ENCODE measurements at places on chromosomes 11 and 22. TPM values are rescaled to one million over a fixed set of nuclear protein-coding genes. Genes with fewer than 3 reads are reported as not detected.

POTEH gene
- not detected for total RNA-seq

CARD18 gene
- not detected for total RNA-seq

KRTAP5-1 gene
- not detected for total RNA-seq

PLEKHA7 gene
- total RNA-seq = 28.8 TPM

B3GAT1 gene
- total RNA-seq = 0.25 TPM

MYOD1 gene
- not detected for total RNA-seq

TIGD3 gene
- total RNA-seq = 0.33 TPM

MPEG1 gene
- total RNA-seq = 21.1 TPM

CHRM1 gene
- total RNA-seq = not detected

TREH gene
- total RNA-seq = 0.50 TPM

MMP26 gene
- not detected for total RNA-seq

OOSP2 gene
- total RNA-seq = not detected

C22orf15 gene
- total RNA-seq = 0.17 TPM

YPEL1 gene
- 3.5 TPM for total RNA-seq

MDK gene
- total RNA-seq = 41.8 TPM

MAJIN gene
- not detected for total RNA-seq

OR2D2 gene
- total RNA-seq = not detected

CEP126 gene
- total RNA-seq = 0.25 TPM

HBE1 gene
- total RNA-seq = not detected

CAPN1 gene
- total RNA-seq = 81.7 TPM

TRPM5 gene
- total RNA-seq = not detected

CRYBB1 gene
- total RNA-seq = 2.3 TPM

MEI1 gene
- 1.0 TPM for total RNA-seq

PATE1 gene
- not detected for total RNA-seq
